ENCODE measurements at places on chromosomes 7 and 10.
A peak's percentile ranks its signal among the peaks of the same experiment; 100 is the strongest.

- DNase-seq: no peak
Measured at GRCh38 chr10:12271210-12271540, 75.2 kb downstream of the CDC123 start.

DNA sequence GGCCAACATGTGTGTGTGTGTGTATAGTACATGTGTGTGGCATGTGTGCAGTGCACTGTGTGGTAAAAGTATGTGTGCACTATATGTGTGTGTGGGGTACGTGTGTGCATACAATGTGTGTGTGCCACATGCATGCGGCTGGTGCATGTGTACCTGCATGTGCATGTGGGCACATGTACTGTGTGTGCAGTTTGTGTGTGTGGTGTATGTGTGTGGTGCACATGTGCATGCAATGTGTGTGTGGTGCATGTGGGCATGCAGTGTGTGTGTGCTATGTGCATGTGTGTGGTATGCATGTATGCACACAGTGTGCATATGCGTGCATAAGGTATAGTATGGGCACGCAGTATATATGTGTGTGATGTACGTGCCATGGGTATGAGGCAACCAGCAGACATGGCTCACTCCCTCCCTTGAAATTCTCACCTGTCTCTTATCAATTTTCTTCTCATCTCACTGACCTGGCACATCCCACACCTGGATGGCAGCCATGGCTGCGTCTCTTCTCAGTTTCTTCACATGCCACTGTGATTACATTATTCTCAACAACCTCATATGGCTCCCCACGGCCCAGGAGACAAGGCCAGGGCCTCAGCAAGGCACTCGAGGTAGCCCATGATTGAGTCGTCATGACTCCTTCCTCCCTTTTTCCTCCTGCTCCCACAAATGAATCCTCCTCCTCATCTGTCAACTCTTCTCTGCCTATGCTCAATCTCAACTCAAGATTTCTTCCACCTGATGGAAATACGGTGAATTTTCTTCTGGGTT, 57.0 kb downstream of the NUDCD3 start:
- no peak for DNase-seq

DNA sequence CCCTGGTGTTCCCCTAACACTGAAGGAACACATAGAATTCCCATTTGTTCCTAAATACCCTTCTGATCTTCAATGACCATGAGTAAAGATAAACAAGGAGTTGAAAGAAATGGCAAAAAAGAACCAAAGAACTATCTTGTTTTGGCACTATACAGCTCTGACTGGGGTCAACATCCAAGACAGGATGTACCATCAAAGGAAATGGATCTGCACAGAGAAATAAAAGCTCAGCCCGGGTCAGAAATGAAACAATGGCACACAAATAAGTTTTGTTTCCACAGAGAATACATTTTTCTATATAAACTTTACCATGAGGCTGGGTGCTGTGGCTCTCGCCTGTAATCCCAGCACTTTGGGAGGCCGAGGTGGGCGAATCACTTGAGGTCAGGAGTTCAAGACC, 18.0 kb upstream of the USP54 start:
- DNase-seq: no peak

DNA sequence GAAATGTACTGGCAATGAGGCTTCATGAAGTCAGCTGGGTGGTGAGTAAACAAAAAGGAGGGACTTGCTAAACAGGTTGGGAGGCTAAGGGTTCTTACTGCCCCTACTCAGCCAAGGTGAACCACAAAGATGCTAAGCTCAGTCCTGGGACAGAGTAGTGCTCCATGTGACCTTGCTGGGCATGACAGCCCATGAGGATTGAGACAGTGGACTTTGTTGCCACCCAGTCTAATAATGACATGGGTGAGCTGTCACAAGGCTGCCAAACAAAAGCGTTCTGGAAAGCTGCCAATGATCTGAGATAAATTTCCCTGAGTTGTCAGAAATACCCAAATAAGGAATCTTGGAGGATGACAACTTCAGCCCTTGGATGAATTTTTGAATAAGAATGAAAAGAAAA, 75.2 kb downstream of the CLEC2L start:
- DNase-seq: no peak

GRCh38 chr7:16817536-16817935, 12.7 kb upstream of the AGR2 start:
- DNase-seq: no peak

- no peak for DNase-seq
Measured at GRCh38 chr10:122207596-122207995, 63.5 kb upstream of the BTBD16 start.

- no peak for DNase-seq
Measured at GRCh38 chr10:100345570-100346330, 1.3 kb upstream of the SCD start.

DNA sequence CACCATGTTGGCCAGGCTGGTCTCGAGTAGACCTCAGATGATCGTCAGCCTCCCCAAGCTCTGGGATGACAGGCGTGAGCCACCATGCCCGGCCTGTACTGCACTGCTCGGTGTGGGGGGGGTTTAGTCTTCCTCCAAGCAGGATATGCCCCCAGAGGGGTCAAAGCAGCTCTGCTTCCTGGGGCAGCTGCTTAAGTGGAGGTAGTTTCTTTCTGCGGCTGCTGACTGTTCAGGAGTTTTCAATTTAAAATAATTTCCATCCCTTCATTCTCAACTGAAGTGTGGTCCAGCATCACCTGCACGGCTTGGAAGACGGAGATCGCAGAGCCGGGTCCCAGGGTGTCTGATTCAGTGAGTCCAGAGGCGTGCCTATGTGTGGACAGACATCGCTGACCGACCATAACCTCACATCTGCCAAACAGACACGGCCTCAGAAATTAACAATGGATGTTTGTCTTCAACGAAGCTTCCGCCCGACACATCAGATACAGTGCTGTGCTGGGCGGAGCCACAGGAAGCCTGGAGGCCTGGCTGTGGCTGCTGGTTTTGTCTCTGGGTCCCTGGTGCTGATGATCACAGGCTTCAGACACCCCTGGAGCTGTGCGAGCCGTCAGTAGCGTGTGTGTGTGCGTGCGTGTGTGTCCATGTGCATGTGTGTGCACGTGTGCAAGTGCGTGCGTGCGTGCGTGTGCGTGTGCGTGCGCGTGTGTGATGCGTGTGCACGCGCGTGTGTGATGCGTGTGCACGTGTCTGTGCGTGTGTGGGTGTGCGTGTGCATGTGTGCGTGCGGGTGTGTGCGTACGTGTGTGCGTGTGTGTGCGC, 226.5 kb upstream of the PITRM1 start:
- DNase-seq: no peak

- no peak for DNase-seq
Measured at GRCh38 chr7:15757041-15758000, 70.8 kb upstream of the MEOX2 start.

- DNase-seq: no peak
Measured at GRCh38 chr10:120963594-120964220, 112.5 kb downstream of the WDR11 start.

GRCh38 chr10:3404381-3404780, 231.8 kb upstream of the PITRM1 start:
- no peak for DNase-seq

GRCh38 chr7:12289996-12290395, 78.9 kb downstream of the TMEM106B start:
- DNase-seq: no peak

GRCh38 chr7:27647046-27647445, 15.6 kb downstream of the HIBADH start:
- DNase-seq: no peak

- no peak for DNase-seq
Measured at GRCh38 chr10:101351477-101351876, 2.5 kb upstream of the BTRC start.

- no peak for DNase-seq
Measured at GRCh38 chr7:5086256-5086655, 40.6 kb downstream of the RBAK start.

DNA sequence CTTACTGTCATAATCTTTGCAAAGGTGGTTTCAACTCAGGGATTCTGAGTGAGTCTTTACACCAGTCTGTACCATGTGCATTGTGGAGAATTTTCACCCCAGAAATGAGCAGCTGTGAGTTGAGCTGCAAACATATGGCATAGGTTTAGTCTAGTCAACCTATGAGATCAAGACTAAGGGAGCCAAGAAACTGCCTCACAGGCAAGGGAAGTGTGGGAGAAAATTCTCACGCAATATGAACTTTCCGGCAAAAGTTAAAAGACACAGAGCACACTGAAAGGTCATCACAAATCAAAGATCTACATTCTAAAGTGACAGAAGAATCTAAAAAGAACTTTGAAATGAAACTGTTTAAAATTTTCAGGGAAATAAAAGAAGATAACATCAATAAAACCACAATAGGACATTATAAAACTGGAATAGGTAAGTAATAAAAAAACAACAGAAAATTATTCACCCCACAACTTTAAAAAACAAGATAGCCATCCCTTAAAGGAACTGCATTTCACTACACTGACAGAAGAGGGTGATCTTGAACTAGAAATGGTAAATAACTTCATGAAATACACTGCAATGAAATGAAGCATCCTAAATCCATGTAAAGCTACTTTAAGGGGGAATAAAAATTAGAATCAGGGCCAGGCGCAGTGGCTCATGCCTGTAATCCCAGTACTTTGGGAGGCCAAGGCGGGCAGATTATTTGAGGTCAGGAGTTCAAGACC, 63.5 kb downstream of the LGI1 start:
- no peak for DNase-seq

DNA sequence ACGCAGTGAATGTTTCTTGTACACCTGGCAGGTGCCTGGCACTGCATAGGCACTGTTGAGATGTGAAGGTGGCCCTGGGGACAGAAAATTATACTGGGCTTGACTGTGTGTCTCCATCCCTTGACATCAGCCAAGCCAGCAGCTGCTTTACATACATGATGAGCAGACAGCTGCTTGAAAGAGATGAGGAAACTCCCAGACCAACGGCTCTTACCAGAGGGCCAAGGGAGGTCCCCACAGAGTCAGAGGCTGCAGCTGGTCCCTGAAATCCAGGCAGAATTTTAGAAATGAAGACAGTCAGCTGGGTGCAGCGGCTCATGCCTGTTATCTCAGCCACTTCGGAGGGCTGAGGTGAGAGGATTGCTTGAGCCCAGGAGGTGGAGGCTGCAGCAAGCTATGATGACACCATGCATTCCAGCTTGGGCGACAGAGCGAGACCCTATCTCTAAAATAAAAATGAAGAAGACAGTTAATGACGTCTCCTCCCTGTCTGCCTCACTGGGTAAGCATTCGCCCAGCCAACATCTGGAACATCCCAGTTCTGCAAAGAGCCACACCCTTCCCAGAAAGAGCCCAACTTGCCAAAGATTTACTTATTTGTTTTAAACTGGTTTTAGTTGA, 17.6 kb downstream of the LIMK1 start:
- no peak for DNase-seq

GRCh38 chr10:121683366-121683765, 85.1 kb upstream of the FGFR2 start:
- DNase-seq: no peak

GRCh38 chr10:128727114-128727513, 600.9 kb upstream of the MKI67 start:
- DNase-seq: no peak

DNA sequence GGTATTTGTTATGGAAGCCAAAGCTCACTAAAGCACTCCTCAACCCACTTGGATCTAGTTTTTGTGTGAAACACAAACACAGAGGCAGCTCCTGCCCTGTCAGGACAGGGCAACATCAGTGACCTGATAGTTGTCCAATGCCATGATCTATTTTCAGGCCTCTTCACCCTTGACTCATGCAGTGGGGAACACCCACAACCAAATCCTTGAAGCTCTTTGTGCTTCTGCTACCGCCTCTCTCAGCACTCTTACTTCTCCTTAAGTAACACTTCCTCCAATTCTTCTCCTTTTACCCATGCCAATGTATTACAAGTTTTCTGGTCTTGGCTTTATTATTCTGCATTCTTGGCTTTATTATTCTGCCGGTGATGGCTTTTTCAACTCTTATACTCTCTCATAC, 425.3 kb downstream of the INHBA start:
- no peak for DNase-seq

GRCh38 chr10:115710136-115710535, 562.9 kb downstream of the GFRA1 start:
- no peak for DNase-seq

GRCh38 chr7:151754142-151754590, 122.7 kb downstream of the PRKAG2 start:
- peak; percentile 49 for DNase-seq

DNA sequence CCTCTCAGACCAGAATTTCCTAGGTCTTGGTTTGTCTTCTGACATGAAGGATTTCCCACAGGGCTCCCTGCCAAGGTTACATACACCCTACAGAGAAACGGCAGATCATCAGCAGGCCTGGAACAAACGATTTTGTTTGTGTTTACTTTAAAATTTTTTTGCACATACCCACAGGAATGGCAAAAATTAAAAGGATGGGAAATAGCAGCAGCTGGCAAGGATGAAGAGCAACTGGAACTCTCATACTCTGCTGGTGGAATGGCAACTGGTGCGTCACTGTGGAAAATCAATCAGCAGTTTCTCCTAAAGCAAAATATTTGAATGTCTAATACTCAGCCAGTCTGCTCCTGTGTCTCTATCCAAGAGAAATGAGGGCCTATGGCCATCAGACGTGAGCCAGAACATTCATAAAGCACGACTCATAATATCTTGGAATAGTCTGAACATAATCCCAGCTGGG, 6.5 kb downstream of the BAIAP2L1 start:
- no peak for DNase-seq

DNA sequence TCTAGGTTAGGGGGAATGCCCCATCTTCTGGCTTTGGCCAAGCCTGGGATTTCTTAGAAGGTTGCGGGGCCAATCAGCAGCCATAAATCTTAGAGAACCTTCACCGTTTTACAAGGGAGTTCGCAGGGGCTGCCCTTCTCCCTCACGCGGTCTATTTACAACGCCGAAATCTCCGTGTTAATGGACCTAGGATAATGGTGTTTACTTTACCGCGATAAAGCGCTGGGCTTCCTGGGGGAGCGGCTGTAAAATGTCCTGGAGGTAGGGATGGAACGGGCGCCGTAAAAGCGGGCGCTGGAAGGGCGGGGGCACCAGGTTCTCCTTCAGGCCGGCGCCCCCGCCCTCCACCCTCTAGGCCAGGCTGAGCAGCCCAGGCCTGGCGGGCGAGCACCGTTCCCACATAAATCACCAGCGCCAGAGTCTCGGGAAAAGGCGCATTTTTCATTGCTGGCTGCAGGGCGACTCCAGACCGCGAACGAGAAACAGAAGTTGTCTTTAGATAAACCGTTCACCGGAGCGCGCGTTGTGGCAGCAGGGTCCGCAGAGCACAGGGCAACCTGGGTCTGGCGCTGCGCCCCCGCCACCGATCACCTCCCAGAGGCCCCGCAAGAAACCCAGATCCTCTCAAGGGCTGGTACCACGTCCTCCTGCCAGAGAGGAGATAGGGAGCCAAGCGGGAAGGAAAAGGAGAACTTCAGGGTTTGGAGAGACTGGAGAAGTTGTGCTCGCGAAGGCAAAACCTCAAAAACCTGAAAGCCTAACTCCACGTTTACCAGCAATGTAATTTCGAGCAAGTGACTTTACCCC, 12.5 kb upstream of the NKX2-3 start:
- no peak for DNase-seq

All from RPMI8226 (cell line).